Activated naive CD4-positive, alpha-beta T cell treated with anti-CD3 and anti-CD28 coated beads for 36 hours (primary cell): ENCODE measurements at places on chromosomes 2 and 18. TPM values are rescaled to one million over a fixed set of nuclear protein-coding genes. Genes with fewer than 3 reads are reported as not detected.

Gene NGEF
- total RNA-seq: 0.12 TPM

Gene KCNG3
- 0.30 TPM for total RNA-seq

Gene C2orf81
- 2.6 TPM for total RNA-seq

DNA sequence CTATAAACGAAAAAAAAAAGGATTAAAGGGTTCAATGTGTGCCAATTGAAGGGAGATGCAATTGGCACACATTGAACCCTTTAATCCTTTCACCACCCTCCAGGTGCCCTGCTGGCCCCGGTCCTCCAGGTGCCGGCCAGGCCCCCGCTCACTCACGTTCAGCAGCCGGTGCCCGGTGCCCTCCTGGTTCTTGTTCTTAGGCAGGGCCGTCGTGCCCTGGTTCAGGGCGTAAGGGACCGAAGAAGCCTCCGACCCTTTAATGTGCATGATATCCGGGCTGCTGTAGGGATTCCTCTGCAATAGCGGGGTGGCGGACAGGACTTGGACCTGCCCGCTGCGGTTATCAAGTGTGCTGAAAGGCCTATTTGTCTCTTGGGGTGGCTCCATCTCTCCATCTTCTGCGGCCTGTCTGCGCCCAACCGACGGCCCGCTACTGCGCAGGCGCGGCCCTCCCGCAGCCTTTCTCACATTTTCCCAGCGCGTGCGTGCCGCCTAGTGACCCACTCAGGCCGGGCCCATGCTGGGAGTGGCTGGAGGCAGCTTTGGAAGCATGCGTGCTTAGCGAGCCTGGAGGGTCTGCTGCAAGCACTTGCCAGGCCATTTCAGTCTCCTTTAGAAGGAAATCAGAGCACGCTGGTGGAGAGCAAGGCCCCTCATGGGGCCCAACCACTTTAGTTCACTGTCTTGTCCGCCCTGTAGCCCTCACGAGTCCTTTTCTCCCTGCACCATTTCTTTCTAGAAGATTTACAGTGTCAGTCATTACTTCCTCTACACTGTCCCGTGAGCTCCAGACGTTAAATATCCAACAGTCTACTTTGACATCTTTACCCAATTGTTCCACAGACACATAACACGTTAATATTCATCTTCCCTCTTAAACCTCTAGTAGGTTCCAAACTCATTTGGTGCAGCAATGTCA is 24.3 kb downstream of the TMEM237 start:
- H3K27ac ChIP-seq: peak overlapping the region; percentile 14
- DNase-seq: no peak
- H3K36me3 ChIP-seq: no peaks in the 10 kb centered on the region
- H3K4me3 ChIP-seq: no peak overlapping the region
- H3K27me3 ChIP-seq: no peaks in the 10 kb centered on the region

GRCh38 chr2:176744146-176744545 is 468.4 kb upstream of the HNRNPA3 start:
- peaks cover 4% of the 10 kb centered on the region for H3K4me1 ChIP-seq
- no peak overlapping the region for H3K27ac ChIP-seq
- no peaks in the 10 kb centered on the region for H3K36me3 ChIP-seq
- DNase-seq: no peak
- no peak overlapping the region for H3K4me3 ChIP-seq

- H3K27me3 ChIP-seq: peaks cover 18% of the 10 kb centered on the region
- H3K27ac ChIP-seq: no peak overlapping the region
- H3K4me1 ChIP-seq: no peaks in the 10 kb centered on the region
- no peak for DNase-seq
- H3K36me3 ChIP-seq: no peaks in the 10 kb centered on the region
- H3K4me3 ChIP-seq: no peak overlapping the region
These were observed 108.6 kb downstream of the C1D start for GRCh38 chr2:67954093-67954748.

DNA sequence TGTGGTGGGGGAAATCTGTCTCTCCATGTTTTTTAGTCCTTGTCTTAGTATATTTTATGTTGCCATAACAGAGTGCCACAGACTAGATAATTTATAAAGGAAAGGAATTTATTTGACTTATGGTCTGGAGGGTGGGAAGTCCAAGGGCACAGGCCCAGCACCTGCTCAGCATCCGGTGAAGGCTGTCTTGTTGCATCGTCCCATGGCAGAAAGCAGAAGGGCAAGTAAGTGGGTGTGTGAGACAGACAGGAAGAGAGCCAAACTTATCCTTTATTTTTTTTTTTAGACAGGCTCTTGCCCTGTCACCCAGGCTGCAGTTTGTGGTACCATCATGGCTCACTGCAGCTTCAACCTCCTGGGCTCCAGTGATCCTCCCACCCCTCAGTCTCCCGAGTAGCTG is 98.1 kb downstream of the HS1BP3 start:
- H3K36me3 ChIP-seq: no peaks in the 10 kb centered on the region
- no peaks in the 10 kb centered on the region for H3K4me1 ChIP-seq
- H3K27me3 ChIP-seq: no peaks in the 10 kb centered on the region
- no peak overlapping the region for H3K27ac ChIP-seq
- no peak for DNase-seq

DNA sequence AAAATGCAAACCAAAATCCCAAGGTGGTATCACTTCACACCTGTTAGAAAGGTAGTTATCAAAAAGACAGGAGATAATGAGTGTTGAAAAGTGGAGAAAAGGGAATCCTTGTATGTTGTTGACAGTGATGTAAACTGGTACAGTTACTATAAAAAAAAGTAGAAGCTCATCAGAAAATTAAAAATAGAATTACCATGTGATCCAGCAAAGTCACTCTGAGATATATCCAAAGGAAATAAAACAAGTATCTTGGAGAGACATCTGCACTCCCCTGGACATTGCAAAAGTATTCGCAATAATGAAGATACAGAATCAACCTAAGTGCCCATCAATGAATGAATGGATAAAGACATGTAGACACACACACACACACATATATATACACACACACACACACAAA is 208.3 kb upstream of the PIEZO2 start:
- DNase-seq: no peak
- H3K27ac ChIP-seq: no peak overlapping the region
- no peaks in the 10 kb centered on the region for H3K4me1 ChIP-seq

DNA sequence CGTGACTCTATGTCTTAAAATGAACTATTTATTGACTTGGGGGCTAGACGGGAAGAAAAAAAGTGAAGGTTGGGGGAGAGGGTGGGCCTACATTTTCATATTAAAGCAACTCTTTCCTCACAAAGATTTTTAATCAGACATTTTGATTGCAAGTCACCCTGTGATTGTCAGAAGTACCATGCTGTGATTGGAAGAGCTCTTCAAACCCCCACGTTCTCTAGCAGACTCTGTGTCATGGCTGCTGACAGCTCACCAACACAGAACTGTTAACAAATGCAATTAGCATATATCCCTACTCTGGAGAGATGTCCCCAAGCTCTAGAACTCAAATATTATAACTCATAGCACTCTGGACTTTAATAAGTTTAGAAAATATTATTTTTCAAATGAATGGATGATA is 428.4 kb upstream of the DCC start:
- H3K4me1 ChIP-seq: no peaks in the 10 kb centered on the region
- H3K27me3 ChIP-seq: no peaks in the 10 kb centered on the region
- H3K27ac ChIP-seq: no peak overlapping the region
- no peak for DNase-seq
- no peaks in the 10 kb centered on the region for H3K36me3 ChIP-seq
- no peak overlapping the region for H3K4me3 ChIP-seq

- H3K27me3 ChIP-seq: no peaks in the 10 kb centered on the region
- no peaks in the 10 kb centered on the region for H3K36me3 ChIP-seq
These were observed 354.2 kb downstream of the CDH7 start for GRCh38 chr18:66105016-66105415.

GRCh38 chr2:216201692-216202306 is 92.7 kb downstream of the XRCC5 start:
- H3K27ac ChIP-seq: peak overlapping the region; percentile 63
- peaks cover 75% of the 10 kb centered on the region for H3K36me3 ChIP-seq
- H3K27me3 ChIP-seq: no peaks in the 10 kb centered on the region
- DNase-seq: no peak
- H3K4me1 ChIP-seq: peaks cover 70% of the 10 kb centered on the region

DNA sequence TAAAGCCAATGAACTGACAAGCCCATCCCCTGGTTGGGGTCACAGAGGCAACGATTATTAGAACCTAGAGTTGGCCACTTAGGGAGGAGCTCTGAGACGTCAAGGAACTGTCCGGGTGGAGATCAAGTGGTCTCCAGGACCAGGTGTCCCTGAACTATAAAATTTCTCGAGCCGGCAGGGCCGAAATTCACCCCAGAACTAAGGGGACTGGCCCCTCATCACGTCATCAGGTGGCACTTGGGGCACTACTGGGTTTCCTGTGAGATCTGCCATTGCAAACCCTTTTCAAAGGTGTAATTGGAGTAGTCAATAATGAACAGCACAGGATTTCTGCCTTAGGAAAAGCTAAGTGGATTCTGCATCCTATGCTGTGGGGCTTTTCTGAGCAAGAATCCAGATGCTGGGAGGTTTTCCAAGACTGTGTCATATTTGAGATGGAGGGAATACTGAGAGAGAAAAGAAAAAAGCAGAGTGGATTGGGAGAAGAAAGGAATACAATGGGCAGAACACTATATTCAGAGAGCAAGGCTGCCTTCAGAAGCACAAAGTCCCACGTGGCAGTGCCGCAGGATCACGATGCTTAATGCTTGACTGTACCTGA is 113.6 kb downstream of the ALPK2 start:
- H3K4me1 ChIP-seq: no peaks in the 10 kb centered on the region
- no peak overlapping the region for H3K27ac ChIP-seq
- no peaks in the 10 kb centered on the region for H3K27me3 ChIP-seq
- no peak overlapping the region for H3K4me3 ChIP-seq
- H3K36me3 ChIP-seq: no peaks in the 10 kb centered on the region

GRCh38 chr2:100606332-100606725 is 43.5 kb downstream of the PDCL3 start:
- H3K36me3 ChIP-seq: no peaks in the 10 kb centered on the region
- no peak overlapping the region for H3K4me3 ChIP-seq
- no peaks in the 10 kb centered on the region for H3K27me3 ChIP-seq

DNA sequence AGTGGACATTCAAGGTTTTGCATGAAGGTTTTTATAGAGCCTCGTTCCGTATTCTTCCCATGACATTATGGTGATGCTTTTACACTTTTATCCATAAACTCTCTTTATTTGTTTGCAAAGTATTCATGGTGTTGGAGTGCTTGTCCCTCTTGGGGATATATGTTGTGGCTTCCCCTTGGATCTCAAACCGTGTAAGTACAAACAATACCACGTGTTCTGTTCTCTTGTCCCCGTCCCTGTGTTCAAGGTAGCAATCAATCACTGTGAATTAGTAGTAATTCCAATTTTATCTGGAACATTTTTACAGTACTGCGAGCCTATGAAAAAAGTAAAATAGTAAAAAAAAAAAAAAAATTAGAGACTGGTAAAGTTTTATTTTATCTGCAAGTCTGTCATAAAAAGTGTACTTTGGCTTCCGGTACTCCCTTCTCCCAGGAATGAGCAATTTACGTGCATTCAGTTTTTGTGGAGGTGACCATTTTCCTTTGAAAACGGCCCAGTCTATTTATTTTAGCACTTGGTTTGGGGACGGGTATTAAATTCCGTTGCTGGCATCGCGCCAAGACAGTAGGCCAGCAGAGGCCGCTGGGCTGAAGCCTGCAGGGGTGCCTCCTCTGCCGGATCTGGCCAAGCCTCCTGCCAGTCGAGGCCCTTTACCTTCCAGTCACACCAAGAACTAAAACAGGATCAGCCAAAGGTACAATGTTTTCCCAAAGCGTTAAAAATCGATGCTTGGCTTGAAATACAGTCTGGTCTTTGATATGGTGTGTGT is 175.7 kb downstream of the SOCS6 start:
- no peaks in the 10 kb centered on the region for H3K36me3 ChIP-seq
- H3K4me1 ChIP-seq: peaks cover 5% of the 10 kb centered on the region
- no peak overlapping the region for H3K27ac ChIP-seq
- peak; percentile 50 for DNase-seq
- peak overlapping the region; percentile 57 for H3K4me3 ChIP-seq
- H3K27me3 ChIP-seq: peaks cover 10% of the 10 kb centered on the region

GRCh38 chr18:50372743-50373142 is 2.1 kb upstream of the SKA1 start:
- DNase-seq: no peak
- H3K36me3 ChIP-seq: peaks cover 4% of the 10 kb centered on the region
- peaks cover 20% of the 10 kb centered on the region for H3K27me3 ChIP-seq
